ENCODE measurements at places on chromosomes 7 and 10.

GRCh38 chr10:48604991-48605508, at the start of gene ARHGAP22:
ARHGAP22 (minus strand) TSS chr10:48605073; CDS start chr10:48604796, 277 bp downstream.
- no peak for DNase-seq

GRCh38 chr10:124663766-124664360, 80.3 kb downstream of the FAM53B start:
- DNase-seq, result no peak

GRCh38 chr10:19983880-19984565, 167.8 kb downstream of the PLXDC2 start:
- DNase-seq, result no peak

DNA sequence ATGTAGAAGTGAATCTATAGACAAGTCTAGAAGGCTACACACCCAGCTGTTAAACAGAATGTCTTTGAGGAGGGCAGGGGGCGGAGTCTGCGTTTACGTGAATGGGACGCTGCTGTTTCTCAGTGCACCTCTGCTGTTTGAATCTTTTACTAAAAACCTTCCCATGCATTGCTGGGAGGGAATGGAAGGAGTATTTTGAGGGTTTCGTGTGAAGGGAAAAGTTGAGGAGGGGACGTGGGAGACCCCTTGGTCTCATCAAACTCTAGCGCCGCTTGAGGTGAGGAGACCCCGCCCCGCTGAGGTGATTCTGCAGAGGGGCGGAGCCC, 492 bp upstream of the VCL start:
- no peak for DNase-seq

DNA sequence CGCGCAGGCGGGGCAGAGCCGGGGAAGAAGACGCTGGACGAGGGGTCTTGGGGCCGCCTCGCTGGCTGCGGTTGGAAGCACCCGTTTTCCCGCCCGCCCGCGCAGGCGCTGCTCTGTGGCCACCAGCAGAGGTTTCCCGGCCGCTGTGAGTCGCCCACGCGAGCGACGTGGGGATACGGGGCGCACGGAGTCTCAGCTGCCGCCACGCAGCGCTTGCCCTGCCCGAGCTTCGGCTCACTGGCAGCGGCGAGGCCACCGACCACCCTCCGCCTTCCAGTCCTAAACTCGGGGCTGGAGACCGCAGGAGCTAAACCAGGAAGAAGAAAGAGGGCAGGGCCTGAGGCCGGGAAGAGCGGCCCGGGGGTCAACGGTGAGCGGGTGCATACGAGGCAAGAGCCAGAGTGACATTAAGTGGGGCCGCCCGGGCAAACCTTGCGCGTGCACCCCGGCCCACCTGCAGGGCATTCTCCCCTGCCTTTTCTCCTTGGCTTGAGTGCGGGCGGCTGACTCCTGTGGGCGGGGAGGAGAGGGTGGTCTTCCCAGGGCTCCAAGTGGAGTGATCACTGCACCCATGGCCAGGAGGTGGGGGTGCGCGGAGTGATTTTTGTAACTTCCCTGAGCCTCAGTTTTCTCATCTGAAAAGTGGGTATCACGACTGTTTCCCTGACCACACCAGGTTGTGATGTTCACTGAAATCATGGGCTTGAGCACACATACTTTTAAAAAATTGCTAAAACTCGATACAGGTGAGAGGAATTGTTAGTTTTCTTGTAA, 7.1 kb upstream of the EMX2 start:
- DNase-seq, result no peak

GRCh38 chr7:130009848-130010688, 41.1 kb downstream of the ZC3HC1 start:
- DNase-seq, result no peak

DNA sequence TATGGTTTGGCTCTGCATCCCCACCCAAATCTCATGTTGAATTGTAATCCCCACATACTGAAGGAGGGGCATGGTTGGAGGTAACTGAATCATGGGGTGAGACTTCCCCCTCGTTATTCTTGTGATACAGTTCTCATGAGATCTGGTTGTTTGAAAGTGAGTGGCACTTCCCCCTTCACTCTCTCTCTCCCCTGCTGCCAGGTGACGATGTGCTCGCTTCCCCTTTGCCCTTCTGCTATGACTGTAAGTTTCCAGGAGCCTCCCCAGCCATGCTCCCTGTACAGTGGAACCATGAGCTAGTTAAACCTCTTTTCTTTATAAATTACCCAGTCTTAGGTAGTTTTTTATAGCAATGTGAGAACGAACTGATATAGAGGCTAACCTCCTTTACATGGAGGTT, 16.6 kb downstream of the PLPP4 start:
- no peak for DNase-seq

DNA sequence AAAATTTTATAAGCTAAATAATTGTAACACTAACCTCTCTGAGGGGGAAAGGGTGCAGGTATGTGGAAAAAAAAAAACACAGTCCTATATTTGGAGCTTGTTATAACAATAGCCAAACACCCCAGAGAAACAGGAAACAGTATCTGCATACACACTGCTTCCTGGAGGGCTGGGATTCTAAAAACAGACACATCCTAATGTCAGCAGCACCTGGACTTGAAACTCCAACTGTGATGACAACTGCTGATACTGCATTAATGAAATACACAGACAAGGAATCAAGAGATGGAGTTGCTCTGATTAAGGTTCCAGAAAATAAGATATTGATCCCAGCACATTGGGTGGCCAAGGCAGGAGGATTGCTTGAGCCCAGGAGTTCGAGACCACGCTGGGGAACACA, 9.3 kb downstream of the DAGLB start:
- DNase-seq, result no peak

- no peak for DNase-seq
Measured at GRCh38 chr7:77245015-77245755, 45.6 kb upstream of the FGL2 start.

GRCh38 chr7:110442381-110442837, 648.5 kb upstream of the LRRN3 start:
- DNase-seq, result no peak

DNA sequence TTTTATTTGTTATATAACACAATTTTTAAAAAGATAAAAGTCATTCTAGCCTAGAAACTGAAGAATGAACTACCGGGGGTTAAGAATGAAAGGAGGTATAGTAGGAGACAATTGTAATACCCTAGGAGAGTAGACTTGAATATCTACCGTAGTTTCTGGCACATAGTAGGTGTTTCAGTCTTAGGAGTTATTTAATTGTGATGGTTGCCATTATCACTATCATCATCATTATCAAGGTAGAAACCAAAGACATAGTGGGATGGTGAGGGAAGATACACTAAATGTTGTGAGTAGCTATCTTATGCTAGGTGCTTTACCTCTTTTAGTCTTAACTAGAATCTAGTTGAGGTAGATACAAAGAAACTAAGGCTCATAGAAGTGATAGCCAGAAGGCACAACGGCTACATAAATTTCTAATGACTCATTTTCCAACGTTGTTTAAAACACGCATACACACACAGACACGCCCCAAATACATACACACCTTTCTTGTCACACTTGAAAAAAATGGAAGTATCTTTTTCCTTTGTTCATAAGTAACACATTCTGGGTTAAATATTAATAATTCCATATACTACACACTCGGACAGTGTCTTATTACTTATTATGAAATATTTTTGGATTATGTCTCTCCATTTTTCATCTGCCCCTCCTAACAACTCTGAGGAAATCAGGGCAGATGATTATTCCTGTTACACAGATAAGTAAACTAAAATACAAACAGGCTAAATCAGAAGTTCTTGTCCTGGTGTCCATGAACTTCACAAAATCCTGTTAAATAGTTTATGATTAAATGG, 2.0 kb upstream of the ANLN start:
- no peak for DNase-seq

- DNase-seq, result no peak
Measured at GRCh38 chr7:36522453-36523007, 132.9 kb downstream of the ANLN start.

GRCh38 chr7:43834463-43835251, 34.7 kb downstream of the MRPS24 start:
- DNase-seq, result no peak

GRCh38 chr10:54125098-54125747, 675.8 kb downstream of the PCDH15 start:
- DNase-seq, result no peak

DNA sequence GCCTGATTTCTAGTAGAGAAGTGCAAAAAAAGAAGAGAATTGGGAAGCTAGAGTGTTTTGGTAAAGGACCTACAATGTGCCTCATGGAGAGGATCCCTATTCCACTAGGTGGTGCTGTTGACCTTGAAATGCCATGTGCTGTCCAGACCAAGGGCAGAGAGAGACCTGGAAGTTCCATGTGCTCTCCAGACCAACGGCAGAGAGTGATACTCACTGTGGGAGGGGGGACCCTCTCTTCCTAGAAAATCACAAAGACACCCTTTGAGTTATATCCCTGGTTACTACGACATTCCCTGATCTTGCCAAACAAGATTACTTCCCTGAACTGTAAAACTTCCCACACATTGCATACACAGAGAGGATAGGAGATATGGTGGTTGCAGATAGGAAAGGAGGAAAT, 212.7 kb upstream of the ZNF804B start:
- no peak for DNase-seq

DNA sequence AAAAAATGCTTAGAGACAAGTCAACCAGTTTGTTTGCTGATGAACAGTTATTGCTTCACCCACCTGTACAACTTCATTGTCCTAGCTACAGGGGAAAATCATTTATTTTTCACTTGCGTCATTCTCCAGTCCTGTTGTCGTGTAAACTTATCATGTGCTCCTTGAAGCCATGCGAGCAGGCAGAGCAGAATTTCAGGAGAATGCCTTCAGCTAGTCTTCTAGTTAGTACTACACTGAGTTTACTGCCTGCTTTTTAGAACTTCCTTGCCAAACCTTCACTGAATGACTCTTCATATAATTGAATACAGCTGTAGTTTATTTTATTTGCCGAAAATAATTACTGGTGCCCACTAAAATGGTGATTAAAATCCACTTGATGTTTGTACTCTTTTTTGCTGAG, 15.6 kb downstream of the RPA3 start:
- DNase-seq, result no peak

GRCh38 chr7:87106974-87107612, 45.2 kb upstream of the DMTF1 start:
- DNase-seq, result no peak

- no peak for DNase-seq
Measured at GRCh38 chr7:150444674-150445365, 5.6 kb upstream of the GIMAP8 start.

- no peak for DNase-seq
Measured at GRCh38 chr10:27534161-27534700, 30.1 kb downstream of the RAB18 start.

DNA sequence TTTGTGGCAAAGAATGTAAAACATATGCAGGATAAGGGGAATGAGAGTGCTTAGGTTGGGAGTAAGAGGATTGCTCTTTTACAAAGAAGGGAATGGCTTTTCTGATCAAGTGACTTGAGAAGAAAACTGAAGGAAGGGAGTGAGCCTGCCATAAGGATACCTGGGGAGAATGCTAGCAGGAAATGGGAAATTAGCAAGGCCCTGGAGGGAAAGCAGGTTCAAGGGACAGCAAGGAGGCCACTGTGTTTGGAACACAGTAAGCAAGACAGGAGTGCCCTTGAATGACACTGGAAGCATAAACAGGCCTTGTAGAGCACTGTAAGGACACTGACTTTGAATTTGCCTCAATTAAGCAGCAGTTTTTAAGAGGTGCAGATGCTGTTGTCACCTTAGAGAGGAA, 1069.9 kb downstream of the DNAJB9 start:
- DNase-seq, result no peak

DNA sequence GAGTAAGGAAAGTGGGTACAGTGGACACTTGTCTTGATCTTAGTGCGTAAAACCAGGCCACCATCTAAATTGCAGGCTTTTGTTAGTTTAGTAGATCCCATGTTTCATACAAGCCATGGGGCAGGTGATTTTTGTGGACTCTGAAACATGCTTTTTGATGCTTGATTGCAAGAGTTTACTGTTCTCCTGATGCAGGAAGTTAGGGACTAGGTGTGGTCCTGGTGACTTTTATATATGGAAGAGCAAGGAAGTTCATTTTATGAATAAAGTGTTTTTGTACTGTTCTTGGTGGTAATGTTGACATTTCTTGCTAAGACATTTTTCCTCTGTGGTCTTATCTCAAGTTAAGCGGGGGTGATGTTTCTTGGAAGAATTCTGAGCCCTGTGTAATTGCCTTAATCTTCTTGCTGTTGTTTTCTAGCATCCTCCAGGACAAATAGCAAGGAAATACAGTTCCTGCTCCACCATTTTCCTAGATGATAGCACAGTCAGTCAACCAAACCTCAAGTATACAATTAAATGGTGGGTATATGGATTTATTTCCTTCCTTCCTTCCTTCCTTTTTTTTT, 89.0 kb upstream of the GJD4 start:
- DNase-seq, result no peak

All from activated CD8-positive, alpha-beta memory T cell treated with anti-CD3 and anti-CD28 coated beads for 1 hour (primary cell).